Hypothalamus (tissue), 51 donors: ENCODE measurements at places on chromosomes 16 and 17.

- DNase-seq, result no peak
Measured at GRCh38 chr16:81650982-81651562, 128.0 kb upstream of the PLCG2 start.

DNA sequence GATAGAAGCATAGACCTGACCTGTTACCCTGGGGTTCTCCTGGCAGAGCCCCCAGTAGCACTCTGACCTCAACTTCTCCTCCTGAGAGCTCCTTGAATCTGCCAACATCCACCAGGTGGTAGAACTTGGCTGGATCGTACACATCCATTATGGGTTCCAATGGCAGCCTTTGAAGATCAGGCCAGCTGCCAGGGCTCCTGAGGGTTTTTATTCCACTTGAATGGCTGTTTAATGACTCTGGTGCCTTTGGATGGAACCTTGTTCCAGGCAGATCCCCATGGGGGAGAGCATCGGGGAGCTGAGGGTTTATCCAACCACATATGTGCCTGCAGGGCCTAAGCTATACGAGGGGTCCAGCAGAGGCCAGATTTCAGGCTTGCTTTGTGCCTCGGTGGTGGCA, 47.1 kb upstream of the CLEC19A start:
- DNase-seq, result no peak

DNA sequence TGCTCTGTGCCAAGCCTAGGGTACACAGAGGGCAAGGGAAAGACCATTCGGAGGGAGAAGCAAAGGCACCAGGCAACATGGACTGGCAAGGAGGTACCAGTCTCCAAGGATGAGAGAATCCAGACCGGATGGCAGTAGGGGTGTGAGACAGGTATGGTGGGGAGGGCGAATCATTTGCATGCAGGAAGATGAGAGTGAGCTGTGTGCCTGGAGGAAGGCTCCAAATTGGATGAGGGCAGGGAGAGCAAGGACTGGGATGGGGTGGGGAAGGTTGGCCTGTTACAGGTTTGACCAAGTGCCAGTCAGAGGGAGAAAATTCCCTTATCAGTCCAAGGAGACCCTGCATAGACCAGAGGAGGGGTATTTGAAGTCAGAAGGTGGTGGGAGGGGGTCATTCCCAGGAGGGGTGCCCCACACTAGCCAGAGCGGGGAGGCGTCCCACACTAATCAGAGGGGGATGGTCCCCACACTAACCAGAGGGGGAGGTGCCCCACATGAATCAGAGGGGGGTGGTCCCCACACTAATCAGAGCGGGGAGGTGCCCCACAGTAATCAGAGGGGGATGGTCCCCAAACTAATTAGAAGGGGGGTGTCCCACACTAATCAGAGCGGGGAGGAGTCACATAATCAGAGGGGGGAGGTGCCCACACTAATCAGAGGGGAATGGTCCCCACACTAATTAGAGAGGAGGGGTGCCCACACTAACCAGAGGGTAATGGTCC, 737 bp downstream of the CANT1 start:
- DNase-seq, result no peak

DNA sequence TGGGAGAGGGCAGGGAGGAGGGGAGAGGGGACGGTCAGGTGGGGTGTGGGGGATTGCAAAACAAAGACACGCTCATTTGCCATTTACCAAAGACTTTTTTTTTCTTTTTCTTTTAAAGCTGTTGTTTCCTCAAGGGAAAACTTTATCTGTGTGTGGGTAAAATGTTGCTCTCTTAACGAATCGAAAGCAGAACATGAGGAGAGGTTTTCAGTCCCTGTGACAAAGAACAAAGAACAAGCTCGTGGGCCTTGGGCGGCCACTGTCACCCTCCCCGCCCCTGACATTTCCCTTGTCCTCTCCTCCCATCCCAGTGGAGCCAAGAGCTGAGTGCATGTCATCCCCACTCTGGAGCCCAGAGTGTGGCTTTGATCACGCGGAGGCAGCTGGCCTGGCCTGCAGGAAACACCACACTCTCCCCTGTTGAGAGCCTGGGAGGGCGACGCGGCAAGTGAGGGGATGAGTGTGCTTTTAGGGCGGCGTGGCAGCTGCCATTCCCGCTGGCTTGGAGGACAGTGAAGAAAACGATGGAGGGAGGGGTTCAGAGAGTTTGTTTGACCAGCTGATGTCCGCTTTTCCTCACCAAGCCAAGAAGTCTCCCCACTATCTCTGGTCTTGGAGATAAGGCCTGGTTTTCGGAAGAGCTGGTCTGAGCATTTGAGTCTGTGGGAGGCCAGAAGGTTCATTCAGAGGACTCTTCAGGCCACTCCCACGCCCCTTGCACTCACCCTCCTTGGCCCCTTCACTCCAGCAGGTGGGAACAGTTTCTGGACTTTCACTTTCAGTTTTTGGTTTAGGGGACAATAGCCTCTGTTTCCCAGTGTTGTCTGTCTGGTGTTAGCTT, 11.4 kb downstream of the CCR7 start:
- no peak for DNase-seq

DNA sequence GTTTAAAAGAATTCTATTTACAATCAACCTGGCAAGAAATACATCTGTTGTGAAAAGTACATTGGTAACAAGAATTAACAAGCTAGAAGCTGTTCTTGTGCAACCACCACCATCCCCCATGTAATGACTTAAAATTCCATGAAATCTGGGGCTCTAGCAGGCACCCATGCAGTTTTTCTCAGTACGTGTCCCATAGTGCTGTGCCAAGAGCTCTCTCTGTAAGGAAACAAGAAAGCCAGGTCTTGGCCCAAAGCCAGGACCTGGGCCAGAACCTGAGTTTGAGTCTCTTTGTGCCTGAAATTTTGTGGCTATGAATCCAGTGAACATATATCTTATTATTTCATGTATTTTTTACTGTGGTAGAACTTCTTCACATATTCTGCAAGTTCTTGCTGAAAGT, 46.6 kb downstream of the NUP93 start:
- no peak for DNase-seq

DNA sequence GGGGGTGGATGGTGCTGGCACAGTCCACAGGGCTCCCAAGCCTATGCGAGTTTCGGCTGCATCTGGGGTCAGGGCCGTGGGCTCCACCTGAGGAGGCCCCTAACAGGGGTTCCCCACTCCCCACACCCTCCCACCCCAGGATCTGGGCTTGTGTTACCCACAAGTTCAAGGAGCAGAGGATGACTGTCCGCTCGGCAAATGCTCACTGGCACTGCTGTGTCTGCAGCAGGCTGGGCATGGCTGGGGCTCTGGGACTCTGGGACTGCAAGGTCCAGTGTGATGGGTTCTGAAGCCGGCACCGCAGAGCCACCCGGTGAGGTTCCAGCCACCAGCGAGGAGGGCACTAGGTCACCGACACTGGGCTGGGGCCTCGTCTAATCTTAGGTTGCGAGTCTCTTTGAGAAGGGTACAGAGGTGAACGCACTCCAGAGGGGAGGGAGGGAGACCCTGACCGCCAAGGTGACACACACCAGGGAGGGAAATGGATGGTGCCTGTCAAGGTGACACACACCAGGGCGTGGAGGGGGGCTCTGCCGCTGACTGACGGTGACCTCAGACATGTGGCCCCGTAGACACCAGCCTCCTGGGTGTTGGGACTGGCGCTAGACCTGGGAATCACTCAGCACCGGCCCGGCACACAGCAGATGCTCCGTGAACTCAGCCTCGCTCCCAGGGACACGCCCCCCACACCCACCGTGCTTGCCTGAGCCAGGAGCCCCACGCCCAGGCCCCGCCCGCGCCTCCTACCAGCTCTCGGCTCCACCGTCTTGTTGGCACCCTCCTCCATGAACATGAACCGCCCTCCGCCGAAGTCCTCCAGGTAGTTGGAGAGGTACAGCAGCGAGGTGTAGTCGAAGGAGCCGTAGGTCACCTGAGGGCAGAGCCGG, 20.5 kb upstream of the HEXD start:
- DNase-seq, result no peak

GRCh38 chr16:54027995-54028394, 258.6 kb downstream of the IRX3 start:
- DNase-seq, result no peak

- DNase-seq, result no peak
Measured at GRCh38 chr16:27852681-27853080, 210.8 kb downstream of the GSG1L start.

DNA sequence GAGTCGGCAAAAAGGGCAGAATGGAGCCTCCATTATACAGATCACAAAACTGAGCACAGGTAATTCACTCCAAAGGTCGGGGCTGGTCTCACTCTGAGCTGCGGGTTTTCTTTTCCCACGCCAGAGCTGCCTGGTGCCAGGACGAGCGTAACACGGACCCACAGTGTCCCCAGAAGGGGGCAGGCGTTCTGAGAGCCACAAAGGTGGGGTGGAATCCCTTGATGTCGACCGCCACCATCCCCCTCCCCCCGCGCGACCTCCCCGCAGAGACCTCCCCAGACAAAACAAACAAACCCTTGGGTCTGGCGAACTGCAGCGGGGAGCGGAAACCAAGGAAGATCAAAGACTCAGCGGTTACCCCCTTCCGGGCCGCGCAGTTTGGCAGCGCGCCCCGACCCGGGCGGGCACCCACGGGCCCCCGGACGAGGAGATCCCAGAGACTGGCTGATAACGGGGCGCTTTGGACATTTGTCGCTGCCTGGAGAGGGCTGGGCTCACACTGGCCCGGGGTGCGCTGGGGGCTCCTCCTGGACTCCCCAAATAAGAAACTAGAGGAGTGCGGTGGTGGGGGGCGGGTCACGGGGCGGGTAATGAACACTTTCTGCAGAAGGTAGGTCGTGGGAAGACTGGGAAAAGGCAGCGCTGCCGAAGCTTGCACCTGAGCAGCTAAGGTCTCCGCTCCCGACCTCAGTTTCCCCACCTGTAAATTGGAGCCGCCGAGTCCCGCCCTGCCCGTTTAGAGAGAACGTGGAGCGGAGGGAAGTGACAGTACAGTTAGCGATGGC, 664 bp upstream of the NKD1 start:
- peak; percentile 33 for DNase-seq

- no peak for DNase-seq
Measured at GRCh38 chr17:6695051-6695450, 18.1 kb downstream of the SLC13A5 start.

DNA sequence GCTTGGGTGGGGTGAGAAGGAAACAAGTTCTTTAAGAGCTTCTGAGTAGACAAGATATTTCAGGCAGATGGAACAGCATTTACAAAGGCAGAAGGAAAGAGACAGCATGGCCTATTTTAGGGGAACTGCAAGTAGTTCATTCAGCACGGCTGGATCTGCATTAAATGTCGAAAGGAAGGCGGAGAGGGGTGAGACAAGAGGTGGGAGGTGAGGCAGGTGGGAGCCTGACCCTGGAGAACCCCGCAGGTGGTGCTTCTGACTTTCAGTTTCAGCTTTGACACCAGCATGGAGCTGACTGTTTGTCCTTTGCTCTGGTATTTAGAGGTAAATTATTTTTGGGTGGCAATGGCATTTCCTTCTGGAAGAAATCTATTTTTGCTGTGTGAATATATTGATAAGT, 194.8 kb downstream of the HS3ST4 start:
- DNase-seq, result no peak

DNA sequence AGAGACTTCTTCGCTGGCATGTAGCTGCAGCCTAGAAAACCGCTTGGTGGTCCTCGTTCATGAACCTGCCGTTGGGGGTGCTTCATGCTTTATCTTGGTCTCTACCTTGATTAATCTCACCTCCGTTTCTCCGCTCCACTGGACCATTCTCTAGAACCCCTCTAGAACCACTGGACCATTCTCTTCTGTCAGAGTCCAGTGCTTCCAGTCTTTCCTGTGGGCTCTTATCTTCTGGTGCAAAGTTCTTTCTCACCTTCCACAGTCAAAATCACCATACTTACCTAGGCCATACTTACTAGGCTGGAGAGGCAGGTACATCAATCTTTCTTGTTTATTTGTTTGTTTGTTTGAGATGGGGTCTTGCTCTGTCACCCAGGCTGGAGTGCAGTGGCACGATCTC, 71.4 kb downstream of the PITPNC1 start:
- DNase-seq, result no peak

GRCh38 chr16:63983401-63983800, 1138.5 kb downstream of the CDH11 start:
- no peak for DNase-seq

DNA sequence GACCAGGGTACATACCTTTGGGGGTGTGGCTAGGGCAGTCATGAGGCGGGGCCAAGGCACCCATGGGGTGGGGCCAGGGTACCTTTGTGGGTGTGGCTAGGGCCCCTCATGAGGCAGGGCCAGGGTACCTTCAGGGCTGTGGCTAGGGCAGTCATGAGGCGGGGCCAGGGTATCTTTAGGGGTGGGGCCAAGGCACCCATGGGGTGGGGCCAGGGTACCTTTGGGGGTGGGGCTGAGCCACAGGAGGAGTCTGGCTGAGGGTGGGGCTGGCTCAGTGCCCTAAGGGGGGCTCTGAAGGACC, 3.5 kb downstream of the GNG13 start:
- no peak for DNase-seq

- DNase-seq, result no peak
Measured at GRCh38 chr16:54875443-54875842, 55.2 kb upstream of the IRX5 start.

- DNase-seq, result no peak
Measured at GRCh38 chr17:78390241-78391050, 12.0 kb downstream of the PGS1 start.

- DNase-seq, result no peak
Measured at GRCh38 chr16:87207509-87207908, 109.7 kb downstream of the C16orf95 start.

DNA sequence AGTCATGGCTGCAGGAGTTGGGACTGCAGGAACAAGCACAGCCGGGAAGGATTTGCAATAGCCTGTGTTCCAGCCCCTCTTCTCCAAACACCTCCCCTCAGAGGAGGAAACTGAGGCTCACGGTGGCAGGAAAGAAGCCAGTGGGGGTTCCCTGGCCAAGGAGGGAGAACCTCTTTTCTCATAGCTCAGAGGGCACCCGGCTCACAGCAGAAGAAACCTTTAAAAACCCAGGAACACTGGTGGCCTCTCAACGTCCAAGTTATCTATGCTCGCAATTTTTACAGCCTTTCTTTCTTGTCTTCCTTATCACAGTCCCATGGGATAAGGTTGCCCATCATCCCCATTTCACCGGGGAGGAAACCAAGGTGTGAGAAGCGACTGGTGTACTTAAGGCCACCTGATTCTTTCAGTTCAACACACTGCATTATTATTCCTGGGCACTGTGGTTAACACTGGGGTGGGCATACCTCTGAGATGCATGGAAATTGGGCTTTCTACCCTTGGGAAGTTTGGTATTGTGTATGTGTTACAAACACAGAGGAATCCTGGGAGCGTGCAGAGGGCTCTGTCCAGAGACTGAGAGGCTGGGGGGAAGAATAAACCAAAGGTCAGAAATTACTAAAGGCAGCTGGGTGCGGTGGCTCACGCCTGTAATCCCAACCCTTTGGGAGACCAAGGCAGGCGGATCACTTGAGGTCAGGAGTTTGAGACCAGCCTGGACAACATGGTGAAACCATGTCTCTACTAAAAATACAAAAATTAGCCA, 791 bp upstream of the ZNF629 start:
- no peak for DNase-seq
